ENCODE measurements at places on chromosomes 5 and 9.
A peak's percentile ranks its signal among the peaks of the same experiment; 100 is the strongest.

- no peak for DNase-seq
Measured at GRCh38 chr9:135032041-135032835, 55.2 kb upstream of the OLFM1 start.

- no peak for DNase-seq
Measured at GRCh38 chr5:14879393-14879792, 7.8 kb upstream of the ANKH start.

DNA sequence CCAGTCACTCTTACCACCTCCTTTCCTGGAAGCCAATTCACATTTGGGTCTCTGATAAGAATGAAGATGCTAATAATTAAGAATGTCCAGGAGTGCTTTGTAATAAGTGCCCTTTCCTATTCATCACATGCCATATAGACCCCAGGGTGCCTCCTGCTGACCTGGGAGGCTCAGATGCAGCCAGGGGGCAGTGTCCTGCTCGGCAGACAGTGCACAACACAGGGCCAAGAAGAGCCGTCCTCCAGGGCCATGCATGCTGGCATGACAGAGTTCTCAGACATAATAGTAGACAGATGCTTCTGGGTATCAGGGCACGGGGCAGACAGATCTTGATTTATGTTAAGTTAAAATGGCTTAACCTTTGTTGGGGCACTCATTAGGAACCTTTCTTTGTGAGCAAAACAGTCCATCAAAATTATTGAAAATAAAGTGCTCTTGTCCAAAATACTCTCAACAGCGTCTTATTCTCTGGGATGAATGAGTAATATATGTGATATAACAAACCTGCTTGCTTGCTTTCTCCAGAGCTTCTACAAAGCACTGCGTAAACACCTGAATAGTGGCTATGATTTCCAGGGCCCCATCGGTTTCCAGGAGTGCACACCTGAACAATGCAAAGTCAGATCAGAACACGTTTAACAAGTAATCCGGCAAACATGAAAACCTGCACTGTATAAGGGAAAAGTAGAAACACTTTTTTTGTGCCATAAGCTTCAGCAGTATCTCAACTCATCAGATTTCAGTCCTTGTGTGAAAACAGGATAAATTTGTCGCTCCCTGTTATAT lies 192.7 kb downstream of the FANCC start:
- DNase-seq = no peak

DNA sequence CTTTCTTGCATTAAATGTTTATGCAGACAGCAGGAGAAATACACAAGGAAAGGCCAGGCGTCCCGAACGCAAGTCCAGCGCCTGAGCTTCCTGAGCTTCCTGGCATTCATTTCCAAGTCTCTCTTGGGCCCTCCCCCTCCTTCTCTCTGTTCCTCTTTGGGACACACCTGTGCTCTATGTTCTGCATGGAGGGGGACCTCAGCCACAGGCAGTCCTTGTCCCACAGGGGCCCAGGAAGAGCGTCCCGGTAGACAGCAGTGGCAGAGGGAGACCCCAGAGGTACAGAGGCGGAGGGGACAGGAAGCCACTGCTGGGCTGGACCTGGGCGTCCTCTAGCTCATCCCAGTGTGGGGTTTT lies 221.3 kb downstream of the C9orf50 start:
- DNase-seq = no peak

DNA sequence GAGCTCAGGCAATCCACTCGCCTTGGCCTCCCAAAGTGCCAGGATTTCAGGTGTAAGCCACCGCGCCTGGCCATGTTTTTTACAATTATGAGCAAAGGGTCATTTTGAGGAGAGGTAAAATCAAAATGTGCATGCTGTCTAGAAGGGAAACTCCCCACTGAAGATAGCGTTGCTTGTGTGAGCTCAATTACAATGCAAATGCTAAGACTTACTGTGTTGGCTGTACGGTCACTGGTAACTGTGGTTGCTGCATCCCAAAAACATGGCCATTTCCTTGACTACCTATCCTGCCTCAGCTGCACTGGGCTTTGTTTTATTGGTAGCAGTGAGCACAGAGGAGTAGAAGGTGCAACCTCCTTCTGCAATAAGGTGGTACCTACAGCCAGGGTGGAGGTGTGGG lies 77.4 kb upstream of the SPATA31E1 start:
- DNase-seq = no peak

- DNase-seq = no peak
Measured at GRCh38 chr5:38734353-38734752, 111.5 kb upstream of the OSMR start.

GRCh38 chr9:134381671-134382516 lies 55.6 kb downstream of the RXRA start:
- DNase-seq = peak; percentile 56

DNA sequence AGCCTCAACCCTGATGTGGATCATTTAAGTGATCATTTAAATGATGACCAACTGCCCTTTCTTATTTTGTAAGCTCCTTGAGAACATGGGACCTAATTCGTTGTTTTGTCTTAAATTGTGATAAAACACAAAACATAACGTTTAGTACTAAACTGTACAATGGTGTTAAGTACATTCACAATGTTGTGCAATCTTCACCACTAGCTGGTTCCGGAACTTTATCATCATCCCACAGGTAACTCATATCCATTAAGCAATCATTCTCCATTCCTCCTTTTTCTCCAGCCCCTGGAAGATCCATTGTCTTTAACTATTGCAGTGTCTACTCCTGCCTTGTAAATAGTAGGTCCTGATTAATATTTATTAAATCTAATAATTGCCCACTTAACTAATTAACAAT lies 460.5 kb upstream of the BRINP1 start:
- DNase-seq = no peak

DNA sequence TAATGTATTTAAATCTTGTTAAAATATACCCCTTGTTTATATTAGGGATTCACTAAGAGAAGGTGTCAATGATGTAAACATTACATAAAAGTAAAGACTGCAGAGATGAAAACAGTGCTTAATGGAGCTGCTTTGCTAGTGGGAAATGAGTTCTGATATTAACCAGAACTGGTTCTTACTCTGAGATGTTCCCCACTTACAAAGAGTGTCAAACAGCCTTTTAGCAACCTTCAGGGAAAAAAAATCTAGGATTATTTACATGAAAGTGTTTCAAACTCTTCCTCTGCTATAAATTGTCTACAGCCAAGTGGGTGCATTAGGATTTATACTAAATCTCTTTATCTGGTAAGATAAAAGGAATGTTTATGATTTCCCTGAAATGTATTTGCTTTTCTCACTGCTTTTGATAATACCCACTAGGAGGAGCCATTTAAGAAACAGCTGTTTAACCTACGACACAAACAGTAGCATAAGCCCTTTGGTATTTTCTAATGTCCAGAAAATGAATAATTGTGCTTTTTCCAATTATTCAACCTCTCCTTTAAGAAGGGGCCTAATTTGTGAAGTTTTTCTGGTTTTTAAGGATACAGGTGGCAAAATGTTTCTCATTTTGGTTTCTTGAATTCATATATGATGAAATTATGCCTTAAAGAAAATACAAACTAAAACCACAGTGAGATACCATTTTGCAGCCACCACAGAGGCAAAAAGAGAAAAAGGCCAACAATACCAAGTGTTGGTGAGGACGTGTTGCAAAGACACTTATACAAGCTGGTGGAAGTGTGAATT lies 186.3 kb downstream of the TLE4 start:
- DNase-seq = peak; percentile 1

DNA sequence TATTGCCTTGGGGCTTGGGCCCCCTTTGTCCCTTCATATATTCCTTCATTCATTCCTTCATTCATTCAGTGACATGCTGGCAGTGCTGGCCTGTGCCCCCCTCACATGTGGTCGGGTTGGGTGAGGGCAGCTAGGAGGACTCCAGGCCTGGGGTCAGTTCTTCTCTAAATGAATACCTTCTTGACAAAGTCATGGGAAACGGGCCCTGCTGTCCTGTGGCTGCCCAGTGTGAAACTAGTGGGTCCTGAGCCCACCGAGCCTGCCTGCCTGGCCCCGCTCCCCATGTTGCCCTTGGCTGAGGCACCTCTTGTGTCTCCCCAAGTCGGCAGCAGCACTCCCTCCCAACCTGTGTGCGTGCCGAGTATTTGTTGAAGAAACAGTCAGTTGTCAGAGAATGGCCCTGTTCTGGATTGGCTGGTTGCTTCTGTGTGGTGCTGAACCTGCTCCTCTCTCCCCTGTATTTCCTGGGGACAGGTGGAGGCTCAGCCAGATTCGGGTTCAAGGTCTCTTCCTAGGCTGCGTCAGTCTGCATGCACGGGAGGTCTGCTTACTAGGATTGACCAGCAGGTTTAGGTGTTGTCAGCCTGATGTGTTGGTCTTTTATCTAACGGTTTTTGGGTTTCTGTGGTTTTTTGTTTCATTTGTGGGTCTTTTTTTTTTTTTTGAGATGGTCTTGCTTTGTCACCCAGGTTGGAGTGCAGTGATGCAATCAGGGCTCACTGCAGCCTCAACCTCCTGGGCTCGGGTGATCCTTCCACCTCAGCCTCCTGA lies 3.0 kb upstream of the CEL start:
- DNase-seq = peak; percentile 68

DNA sequence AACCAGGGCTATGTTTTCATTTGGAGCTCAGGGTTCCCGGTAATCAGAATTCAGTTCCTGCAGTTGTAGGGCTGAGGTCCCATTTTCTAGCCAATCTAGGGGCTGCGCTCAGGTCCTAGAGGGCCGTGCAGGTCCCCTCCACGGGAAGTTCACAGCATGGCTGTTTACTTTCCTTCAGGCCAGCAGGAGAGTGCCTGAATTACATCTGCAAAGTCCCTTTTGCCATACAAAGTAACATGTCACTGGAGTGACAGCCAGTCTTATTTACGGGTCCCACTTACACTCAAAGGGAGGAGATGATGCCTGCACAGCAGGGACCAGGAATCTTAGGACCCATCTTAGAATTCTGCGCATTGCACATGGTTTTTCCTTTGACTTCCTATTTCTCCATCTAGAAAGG lies 29.9 kb upstream of the TGFBI start:
- no peak for DNase-seq

- DNase-seq = peak; percentile 24
Measured at GRCh38 chr5:180330810-180331646, 22.1 kb downstream of the GFPT2 start.

DNA sequence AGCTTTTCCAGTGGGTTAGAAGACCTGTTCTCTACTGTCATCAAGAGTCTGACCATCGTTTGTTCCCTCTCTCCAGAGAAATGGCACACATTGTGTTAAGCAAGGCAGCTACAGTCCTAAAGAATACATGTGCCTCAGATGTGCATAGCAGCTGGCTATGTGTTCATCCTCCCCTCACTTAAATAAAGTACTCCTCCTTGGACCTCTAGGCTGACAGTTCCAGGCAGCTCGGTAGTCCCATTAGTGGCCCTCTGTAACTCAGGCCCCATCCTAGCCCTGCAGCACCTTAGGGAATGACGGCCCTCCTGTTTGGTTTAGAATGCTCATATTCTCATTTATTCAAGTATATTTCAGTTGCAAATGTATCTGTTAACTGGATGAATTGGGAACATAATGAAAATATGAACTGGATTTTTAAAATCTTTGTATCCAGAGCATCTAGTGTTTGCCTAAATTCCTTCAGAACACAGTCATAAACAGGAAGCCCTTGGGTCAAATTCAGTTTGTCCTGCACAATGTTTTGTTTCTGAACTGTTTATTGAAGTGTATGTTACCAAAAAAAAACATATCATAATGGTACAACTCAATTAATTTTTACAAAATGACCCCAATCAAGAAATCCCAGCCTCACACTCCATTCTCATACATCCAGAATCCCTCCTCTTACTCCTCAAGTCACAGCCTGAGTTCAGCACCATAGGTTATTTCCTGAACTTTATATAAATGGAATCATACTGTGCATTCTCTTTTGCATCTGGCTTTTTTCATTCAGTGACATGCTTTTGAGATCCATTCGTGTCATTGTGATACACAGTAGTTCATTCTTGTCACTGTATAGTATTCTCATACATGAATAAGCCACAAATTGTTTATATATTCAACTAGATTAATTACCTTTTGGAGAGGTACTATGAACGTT lies 1.6 kb upstream of the ASPN start:
- no peak for DNase-seq

DNA sequence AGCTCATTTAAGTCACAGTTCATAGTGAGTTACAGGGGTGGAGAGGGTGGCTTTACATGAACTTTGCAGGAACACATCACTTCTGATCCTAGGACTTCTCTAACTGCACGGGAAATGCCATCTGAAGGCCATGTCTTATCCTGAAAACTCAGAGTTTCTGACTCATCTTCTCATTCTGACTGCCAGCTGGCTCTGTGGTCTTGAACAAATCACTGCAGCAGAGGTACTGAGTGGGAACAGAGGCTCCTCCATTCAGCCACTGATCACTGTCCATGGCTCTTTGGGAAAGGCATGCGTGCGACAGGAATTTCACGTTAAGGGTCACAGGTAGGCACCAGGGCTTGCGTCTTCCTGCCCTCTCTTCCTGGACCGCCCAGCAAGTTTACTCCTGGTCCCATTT lies 114.6 kb upstream of the LRRTM2 start:
- no peak for DNase-seq

- DNase-seq = no peak
Measured at GRCh38 chr9:35912791-35913400, 3.6 kb downstream of the SPAAR start.
